ENCODE measurements at places on chromosomes 13 and 19.

DNA sequence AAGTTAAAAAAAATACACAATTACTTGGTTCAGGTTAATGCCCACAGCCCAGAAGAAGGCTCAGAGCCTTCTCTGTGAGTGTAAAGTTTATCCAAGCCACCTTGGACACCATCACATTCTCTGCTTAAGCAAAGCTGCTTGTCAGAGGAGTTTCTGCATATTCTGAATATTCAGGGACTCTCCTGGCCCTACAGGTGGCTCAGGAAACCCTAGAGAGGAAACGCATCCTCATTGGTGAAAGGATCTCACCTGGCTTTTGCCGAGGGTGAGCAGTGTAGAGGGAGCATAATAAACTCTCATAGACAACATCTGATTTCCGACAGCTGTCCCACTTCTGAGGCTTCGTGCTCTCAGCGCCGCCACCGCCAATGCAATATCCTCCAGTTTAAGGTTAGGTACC, 239.9 kb upstream of the TSHZ3 start:
- no peak for DNase-seq

- peak; percentile 82 for DNase-seq
These were observed 69.1 kb upstream of the SLC15A1 start for GRCh38 chr13:98821372-98822224.

DNA sequence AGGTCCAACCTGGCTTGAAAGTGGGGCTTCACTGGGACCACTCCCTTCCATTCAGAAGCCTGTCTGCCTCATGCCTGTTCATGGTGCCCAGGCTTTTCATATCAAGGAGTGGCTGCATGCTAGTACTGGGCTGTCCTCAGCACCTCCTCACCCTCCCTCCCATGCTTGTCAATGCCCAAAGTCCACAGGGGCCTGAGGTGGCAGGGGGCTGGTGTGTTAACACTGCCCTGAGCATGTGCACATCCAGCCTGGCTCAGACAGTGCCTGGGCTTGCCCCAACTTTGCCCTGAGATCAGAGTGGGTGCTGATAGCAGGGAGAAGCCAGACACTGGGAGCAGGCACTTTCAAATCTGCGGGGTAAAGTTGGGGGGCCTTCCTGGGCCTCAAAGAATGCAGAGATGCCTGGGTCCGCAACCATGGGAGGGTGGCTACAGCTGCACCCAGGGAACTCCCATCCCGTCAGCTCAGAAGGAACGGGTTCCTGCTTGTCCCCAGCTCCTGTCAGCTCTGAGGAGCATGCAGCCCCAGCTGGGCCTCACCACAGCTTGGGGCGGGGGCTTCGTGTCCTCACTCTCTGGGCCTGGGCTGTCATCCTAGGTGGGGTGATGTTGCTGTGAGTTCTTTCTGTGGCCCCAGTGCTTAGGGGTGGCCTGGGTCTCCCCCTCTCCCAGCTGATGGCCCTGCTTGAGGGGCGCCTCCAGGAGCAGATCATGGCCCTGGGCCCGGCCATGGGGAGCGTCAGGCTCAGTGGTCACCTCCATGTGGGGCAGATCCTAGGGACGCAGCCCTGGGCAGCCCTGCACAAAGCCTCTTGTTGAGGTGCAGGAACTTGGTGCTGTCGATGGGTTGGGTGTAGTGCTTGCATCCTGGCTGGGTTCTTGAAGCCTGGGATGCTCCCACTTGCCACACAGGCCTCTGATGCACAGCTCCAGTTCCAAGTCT, 830.6 kb upstream of the SLITRK5 start:
- no peak for DNase-seq

DNA sequence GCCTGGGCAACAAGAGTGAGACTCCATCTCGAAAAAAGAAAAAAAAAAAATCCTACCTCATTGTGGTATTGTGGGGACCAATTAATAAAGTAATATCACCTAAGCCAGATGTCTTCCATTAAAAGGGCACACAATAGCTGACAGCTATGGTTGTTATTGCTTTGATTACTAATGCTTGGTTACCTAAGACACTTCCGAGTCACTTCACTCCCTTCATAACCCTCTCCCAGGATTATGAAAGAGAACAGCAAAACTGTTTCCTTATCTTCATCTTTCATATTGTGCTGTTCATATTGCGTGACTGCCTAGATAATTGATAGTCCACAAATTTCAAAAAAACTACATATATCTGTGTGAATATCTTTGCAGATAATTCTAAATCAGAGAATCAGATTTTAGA, 10.3 kb upstream of the HSPH1 start:
- DNase-seq, result peak; percentile 40

DNA sequence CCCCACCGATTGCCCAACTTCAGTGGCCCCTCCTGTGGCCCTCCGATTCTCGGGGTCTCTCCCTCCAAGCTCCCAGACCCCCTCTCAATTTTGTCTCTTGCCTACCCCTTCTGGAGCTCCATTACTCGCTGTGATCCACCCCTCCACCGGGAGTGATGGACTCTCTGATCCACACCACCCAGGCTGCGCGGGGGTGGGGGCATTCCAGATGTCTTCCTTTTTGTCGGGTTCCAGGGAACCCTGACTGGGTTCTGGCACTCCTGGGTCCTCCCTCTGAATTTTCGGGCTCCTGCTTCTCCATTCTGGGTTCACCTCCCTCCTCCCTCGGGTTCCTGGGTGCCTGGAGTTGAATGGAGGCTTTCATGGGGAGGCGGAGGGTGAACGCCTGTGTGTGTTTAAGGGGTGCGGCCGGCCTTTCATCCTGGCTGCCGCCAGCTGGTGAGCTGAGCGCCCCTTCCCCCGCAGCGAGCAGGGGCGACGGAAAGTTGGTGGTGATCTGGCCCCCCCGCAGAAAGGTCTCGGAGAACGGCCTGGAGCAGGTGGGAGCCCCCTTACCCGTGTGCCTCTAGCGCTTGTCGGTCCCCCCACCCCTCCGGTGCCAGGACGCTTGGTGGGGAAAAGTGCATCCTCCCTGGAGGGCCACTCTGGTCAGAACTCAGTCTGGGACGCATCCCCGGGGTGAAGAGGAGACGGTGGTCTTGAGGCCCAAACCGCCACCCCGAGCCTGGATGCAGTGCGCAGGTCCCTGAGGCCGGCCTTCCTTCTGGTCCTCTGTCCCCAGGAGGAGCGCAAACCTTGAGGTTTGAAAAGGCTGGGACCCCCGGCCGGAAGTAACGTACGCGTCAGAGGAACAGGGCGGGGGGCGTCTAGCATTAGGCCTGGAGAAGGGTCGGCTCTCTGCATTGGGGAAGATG, 1.6 kb downstream of the MISP3 start:
- DNase-seq, result no peak

DNA sequence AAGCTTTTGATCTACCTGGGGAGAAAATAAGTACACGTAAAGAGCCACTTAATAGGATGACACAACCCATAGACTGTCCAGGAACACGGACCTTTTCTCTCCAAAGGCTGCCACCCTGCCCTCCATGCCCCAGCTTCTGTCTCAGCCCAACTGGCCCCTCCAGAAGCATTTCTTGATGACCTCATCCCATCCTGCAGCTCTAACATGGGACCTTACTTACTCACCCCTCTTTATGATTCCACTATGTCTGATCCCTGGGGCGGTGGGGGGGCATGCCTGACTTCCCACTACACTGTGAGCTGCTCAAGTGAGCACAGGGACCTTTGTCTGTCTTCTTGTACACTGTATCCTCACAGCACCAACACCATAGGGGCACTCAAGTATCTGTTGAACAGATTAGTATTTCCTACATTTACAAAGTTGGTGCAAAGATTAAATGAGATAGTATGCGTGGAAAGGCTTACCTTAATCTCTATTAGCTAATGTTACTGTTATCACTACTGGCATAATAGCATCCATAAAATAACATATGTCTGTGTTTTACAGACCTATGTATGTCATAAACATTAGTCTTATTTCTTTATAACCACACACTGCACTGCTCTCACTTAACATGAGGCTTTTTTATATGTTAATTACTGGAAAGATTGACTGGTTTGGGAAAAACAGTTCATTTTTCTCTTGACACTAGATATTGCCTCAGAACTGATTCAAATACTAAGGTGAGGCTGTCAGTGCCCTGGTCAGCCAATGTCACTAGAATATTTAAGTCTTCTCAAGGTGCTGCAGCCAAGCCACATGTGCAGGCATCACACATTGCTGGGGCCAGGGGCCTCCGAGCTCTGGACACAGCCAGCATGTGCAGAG, 100.9 kb downstream of the FOXO1 start:
- DNase-seq, result no peak

GRCh38 chr13:29969286-29969685, 118.9 kb upstream of the UBL3 start:
- peak; percentile 89 for DNase-seq

GRCh38 chr13:76503766-76504165, 382.4 kb downstream of the KCTD12 start:
- DNase-seq, result no peak

- DNase-seq, result no peak
These were observed 11.6 kb upstream of the SAMD1 start for GRCh38 chr19:14102102-14102696.

GRCh38 chr13:39353988-39354387, 249.0 kb downstream of the LHFPL6 start:
- peak; percentile 50 for DNase-seq

GRCh38 chr19:18282021-18282787, 782 bp upstream of the JUND start:
- DNase-seq, result no peak

- no peak for DNase-seq
These were observed 754 bp downstream of the RNF6 start for GRCh38 chr13:26221399-26221720.

DNA sequence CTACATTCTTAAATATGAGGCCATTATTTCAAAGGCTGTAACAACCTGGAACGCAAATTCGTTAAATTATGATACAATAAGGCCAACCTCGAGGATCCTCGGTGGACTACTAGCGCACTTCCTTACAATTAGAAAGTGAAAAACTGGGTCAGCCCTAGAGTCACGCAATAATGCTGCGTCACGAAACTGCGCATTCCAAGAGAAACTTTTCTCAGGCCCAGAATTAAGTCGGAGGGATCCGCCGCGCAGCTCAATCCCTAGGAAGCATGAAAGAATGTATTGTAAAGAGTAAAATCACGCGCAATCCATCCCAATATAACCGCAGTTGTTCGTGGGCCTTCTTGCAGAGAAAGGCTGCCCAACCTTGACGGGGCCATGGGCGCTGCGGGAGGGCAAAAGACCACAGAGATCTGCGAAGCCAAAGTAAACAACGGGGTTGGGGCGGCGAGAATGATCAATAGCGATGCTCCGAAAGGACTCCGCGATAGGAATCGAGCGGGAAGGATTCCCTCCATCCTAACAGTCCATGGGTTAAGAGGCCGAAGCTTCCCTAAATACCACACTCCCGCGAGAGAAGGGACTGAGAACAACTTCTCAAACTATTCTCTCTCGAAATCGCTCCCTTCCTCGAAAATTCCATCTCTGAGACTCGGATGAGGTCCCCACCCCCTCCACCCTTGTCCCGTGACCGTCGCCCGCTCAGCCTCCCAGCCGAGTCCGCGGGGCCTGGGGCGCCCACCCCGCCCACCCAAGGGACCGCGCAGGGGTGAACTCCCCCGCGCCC, 564 bp downstream of the SPART start:
- peak; percentile 85 for DNase-seq

- DNase-seq, result no peak
These were observed 393.1 kb downstream of the KLF12 start for GRCh38 chr13:73741111-73741510.

- DNase-seq, result no peak
These were observed 429.1 kb downstream of the ITGBL1 start for GRCh38 chr13:101881593-101881992.

DNA sequence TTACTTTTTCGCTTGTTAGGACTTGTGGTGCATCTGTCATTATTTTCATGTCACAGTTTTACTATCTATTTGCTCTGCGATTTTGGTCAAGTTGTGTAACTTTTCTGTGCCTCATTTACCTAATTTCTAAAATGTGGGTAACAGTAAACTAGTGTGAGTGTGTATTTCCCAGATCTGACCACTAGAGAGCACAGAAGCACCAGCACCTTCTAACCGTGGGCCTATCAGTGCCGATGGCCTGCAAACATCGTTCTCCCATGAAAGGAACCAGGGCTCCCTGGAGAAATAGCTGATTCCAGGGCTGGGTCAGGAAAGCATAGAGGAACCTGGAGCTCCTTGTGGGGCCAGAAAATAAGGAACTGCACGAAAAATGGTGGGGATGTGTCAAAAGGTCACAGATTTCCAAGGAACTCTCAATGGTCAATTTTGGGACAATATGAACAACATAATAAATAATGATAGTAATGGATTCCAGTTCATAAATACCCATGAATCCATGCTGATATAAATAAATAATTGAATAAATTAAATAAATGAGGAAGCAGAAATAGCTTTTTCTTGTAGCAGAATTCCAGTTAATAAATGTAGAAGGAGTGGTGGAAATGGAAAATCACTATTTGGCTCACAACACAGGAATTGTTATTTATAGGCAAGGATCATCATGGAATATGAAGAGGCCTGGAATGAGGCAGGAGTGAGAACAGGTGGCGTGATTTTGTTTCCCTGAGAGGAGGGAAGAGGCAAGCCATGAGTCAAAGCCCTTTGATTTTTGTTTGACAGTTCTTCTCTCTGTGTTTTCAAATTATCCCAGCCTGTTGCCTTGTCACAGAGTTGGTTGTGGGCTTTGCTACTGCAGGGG, 31.1 kb downstream of the CEACAM8 start:
- DNase-seq, result peak; percentile 24

DNA sequence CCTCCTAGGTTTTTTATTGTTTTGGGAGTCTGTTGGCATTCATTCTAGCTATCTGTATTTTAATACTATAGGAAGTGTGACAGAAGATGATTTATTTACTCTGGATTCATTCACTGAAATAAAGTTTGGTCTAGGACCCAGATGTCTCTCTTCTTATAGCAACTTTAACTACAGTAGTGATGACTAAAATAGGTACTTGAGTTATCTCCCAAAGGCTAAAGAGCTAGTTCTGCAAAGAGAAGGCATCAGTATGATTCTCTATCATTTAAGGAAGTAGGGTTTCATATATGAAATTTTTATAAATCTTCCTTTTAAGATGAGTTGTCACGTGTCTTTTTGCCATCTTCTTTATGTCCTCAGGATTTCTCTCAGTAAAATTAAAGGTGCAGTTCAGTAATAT, 507.4 kb downstream of the KCTD12 start:
- DNase-seq, result no peak

DNA sequence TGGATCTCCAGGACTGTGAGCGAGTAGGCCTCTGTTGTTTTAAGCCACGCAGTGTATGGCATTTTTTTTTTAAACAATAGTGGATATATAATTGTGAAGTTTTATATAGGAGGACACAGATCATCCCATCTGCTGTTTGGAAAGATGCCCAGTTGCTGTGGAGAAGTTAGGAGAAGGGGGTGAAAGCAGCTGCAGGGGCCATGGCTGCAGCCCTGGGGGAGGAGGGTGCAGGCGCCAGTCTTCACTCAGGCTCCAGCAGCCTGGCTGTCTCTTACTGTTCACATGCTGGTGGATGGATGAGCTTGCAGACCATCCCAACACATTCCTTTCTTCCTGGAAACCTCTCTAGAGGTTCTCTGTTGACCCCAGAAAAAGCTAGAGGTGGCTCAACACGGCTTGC, 242.3 kb downstream of the TEX29 start:
- DNase-seq, result no peak

- DNase-seq, result no peak
These were observed 30.8 kb downstream of the TMED1 start for GRCh38 chr19:10805065-10805757.

DNA sequence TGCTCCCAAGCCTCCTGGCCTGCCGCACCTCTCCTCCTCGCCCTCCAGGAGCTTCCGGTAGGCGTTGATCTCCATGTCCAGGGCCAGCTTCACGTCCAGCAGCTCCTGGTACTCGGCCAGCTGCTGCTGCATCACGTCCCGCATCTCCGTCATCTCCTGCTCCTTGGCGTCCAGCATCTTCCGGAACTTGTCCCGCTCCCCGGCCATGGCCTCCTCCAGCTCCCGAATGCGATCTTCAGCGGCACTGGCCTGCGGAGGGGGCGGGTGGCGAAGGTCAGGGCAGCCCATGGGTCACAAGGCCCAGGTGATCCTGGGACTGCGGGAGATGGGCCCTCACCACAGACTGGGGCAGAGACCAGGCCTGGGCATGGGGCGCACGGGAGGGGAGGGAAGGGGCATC, 6.9 kb upstream of the TIMM13 start:
- DNase-seq, result no peak

Data from fibroblast of skin of right quadriceps (primary cell).